ENCODE measurements at places on chromosomes 3 and 15. TPM values are rescaled to one million over a fixed set of nuclear protein-coding genes. Genes with fewer than 3 reads are reported as not detected.

The LMAN1L gene
- polyA plus RNA-seq: not detected

The HYAL1 gene
- polyA plus RNA-seq: 4.3 TPM

DNA sequence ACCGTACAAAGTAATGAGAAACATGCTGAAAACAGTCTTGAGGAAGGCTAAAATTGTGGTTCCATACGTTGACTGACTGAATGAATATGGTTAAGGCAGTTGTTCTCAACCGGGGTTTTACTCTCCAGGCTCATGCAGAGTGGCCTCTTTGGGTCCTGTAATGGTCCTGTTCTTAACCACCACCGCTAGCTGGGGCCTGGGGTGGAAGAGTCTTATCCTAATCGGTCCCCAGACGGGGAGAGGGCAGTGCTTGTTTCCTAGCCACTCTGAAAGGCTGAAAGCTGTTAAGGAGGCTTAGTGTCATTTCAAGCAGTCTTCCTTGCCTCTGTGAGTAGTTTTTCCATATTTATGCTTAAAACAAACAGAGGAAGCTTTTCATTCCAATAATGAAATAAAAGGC lies 32.0 kb downstream of the SELENOT start:
- no peak for DNase-seq
- H3K4me1 ChIP-seq: no peaks in the 10 kb centered on the region
- peaks cover 6% of the 10 kb centered on the region for H3K36me3 ChIP-seq
- H3K27me3 ChIP-seq: no peaks in the 10 kb centered on the region
- no peak overlapping the region for H3K27ac ChIP-seq
- no peak overlapping the region for H3K4me3 ChIP-seq

DNA sequence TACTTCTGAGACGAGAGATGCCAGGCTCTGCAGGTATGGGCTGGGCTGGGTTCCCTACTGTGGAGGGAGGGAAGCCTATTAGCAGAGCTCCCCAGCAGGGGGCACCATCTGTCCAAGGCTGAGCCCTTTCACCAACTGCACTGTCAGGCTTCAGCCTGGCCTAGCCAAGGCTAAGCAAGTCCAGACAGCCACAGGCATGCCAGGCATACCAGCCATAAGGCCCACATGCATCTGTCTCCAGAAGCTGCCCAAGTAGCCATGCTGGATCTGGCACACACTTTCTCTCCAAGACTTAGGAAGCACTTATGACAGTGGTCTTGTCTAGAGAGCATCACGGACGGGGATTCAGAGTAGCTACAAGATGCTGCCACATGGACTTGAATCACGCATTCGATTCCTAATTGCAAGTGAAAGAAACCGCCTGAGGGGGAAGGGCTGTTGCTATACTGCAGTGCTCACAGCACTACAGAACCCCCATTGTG lies 28.3 kb downstream of the RUVBL1 start:
- H3K27ac ChIP-seq: no peak overlapping the region
- DNase-seq: peak; percentile 89
- no peaks in the 10 kb centered on the region for H3K4me1 ChIP-seq
- H3K4me3 ChIP-seq: no peak overlapping the region

All from cardiac muscle cell (in vitro differentiated cells and primary cell).